Fibroblast of the aortic adventitia (primary cell): ENCODE measurements at places on chromosomes 4 and X. TPM values are rescaled to one million over a fixed set of nuclear protein-coding genes. Genes with fewer than 3 reads are reported as not detected.

DNA sequence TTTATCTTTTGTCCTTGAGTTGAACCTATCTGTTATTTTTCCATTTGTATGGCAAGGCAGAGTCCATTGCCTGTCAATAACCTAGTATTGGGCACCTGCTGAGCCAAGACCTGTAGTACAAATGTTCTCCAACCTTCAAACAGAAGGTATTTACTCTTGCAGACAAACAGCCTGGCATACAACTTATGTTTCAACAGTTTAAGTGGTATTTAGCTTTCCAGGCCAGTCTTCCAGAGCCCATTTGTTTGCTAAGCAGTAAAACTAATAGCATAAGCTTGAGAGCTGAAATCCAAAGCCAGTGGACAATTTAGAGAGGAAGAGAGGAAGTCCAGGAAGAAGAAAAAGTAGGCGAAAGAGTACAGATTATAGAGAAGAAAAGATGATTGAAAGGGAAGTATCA is 979.3 kb downstream of the GLUD2 start:
- DNase-seq, result no peak

- no peak for DNase-seq
Observed at GRCh38 chr4:1192493-1193205, 20.3 kb upstream of the SPON2 start.

GRCh38 chrX:46882266-46882665 is 30.0 kb upstream of the JADE3 start:
- no peak for DNase-seq

DNA sequence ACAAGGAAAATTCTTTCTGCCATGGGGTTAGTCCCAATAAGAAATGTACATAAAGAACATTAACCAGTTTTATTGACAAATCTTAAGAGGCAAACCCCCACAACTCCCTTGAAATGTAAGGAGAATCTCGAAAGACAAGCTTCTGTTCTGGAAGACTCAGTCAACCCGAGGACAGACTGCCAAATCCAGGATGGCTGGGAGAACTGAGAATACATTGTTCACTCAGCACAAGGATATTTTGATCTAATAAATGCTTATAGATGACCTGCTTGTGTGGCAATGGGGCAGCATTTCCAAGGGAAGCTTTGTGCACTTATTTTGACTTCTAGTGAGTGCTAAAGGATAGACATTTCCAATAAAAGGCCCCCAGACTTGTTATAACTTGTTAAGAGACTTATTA is 280.4 kb downstream of the DHX15 start:
- no peak for DNase-seq

DNA sequence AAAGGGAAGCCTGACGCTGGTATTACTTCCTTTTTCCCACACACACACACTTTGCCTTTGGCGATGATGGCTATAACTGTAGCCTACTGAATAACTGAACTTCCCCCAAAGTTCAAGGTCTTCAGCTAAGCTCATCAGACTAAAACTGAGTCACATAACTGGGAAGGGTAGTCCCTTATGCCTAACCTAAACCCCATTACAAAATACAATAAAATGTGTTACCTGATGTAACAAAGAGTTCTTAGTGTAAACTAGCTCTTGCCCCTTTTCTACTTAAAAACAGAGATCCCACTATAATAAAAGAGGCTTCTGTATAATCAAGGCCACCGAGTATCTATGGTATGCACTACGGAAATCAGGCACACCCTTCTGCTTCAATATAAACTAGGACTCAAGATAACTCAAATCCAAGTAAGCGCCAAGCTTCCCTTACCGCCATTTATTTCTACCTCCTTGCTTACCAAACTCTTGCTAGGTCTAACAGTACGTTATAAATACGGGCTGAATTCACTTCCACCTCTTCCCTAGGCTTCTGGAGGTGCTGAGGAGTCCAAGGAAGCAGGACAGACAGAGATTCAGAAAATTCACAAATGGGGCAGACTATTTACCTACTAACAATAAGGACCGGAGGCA is 2.4 kb downstream of the OTUD4 start:
- peak; percentile 53 for DNase-seq

GRCh38 chrX:136369377-136369776 is 68.6 kb downstream of the ADGRG4 start:
- no peak for DNase-seq

DNA sequence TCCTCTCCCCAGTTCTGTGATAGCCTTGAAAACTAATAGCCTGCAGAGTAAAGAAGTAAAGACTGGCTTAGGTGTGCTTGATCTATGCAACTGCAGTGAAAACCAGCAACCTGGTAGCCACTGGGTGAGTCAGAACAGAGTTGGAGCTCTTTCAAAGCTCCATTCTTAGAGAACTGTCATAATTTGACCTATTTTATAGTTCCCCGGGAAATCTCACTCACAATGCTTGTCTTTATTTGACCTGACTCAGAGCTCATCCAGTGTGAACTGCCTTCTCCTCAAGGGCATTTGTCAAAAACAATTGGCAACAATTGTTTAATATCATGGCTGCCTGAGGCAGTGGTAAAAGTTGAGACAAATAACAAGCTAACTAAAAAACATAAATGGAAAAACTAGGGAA is 213.0 kb upstream of the NHS start:
- no peak for DNase-seq

DNA sequence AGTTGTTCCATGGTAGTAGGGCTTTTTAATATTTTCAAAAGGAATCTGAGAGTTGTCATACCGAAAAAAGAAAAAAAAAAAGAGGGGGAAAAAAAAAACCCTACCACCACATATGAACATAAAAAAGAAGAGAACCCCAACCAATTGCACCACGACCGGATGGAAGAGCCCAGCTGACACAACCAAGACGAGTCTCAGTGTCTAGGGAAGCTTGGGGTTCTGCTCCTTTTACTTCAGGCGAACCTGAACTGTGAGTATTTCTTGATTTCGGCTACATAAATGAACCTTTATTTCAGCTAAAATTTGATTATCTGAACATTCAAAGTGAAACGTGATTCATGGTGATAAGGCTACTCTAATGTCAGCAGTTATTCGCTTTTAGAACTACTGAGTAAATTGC is at the start of gene GPR34:
GPR34 (plus strand) TSS at position 139 of the 400 bp plus-strand sequence. CDS start 6,661 bp downstream, outside the sequence.
- DNase-seq, result no peak

- DNase-seq, result peak; percentile 23
Observed at GRCh38 chr4:2438822-2439718, 20.3 kb downstream of the CFAP99 start.

Gene ADGRG4
- not detected in 2 replicates for total RNA-seq

DNA sequence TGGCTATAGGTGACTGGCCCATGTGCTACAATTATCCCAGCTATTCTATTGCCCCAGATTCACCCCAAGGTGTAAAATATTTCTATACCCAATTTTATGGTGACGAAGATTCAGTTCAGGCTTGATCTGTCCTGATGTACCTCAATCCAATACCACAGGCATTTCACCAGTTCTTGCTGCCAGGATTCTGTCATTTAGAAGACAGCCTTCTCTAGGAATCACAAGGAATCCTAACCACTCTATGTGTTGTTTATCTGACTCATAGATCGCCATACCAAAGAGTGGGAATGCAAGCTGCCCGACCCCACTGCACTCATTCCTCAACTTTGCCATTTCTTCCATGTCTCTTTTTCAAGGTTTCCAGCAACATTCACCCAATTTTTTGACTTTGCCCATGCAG is 355.0 kb upstream of the EMCN start:
- DNase-seq, result no peak

Gene GEMIN8
- 7.3 and 16.6 TPM in 2 replicates for total RNA-seq

GRCh38 chrX:35696760-35697234 is 101.3 kb upstream of the MAGEB16 start:
- no peak for DNase-seq

Gene AREG
- 0.54 TPM in 1 of 2 replicates, not detected in the other for total RNA-seq

Gene FGA
- not detected in 2 replicates for total RNA-seq

- DNase-seq, result no peak
Observed at GRCh38 chr4:32569861-32570260, 1849.7 kb downstream of the PCDH7 start.

DNA sequence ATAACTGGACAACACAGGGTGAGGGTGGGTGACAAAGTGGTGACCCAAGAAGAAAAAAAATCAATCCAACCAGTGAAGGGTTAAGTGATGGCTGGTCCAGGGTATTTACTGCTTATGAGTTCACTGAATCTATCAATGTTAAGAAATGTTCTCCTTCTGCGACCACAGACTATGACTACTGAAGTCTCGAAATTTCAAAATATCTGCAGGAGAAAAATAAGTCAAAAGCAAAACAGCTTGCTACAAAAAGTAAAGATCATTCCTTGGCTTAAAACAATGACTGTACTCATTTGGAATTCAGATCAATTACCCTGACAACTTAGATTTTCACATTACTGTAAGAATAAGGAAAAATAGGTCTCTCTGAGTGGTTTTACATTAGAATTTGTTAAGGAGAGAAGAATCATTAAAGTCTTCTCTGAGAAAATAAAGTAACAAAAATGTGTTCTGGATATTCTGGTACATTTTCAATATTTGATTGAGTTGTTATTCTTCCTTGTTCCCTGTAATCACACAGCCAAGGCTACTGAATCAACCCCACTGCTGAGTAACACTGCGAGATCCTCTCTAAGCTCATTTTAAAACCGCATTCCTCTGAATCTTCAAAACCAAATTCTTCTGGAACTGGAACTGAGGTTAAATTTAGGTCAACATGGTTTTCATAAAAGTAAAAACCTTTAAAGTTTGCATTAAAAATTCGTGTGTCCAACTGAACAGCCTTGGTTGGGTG is 22.7 kb downstream of the SMPX start:
- DNase-seq, result peak; percentile 54

GRCh38 chr4:67038228-67038566 is 507.1 kb downstream of the CENPC start:
- no peak for DNase-seq

Gene BTK
- total RNA-seq, result not detected in 2 replicates

DNA sequence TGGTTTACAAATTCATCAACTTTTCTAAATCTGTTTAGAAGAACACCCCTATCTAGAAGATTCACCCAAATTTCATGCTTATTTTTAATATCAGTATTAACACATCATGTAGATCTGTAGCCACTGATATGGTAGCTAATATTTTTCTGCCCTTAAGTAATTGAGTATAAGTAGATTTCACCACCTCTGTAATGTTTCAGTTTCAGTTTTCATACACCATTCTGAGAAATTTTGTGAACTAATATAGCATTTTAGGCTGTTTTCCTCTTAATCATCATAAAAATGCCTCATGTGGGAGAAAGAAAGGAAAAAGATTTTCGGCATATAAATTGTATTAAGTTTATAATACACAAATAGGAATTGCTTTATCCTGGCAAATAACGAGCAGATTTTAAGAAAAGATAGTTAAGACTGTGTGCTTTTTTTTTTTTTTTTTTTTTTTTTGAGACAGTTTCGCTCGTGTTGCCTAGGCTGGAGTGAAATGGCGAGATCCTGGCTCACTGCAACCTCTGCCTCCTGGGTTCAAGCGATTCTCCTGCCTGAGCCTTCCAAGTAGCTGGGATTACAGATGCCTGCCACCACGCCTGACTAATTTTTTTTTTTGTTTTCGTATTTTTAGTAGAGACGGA is 21.4 kb upstream of the RBPJ start:
- DNase-seq, result no peak

Gene TRPC5OS
- not detected in 2 replicates for total RNA-seq

- no peak for DNase-seq
Observed at GRCh38 chr4:1400191-1400805, 5.9 kb downstream of the NKX1-1 start.

GRCh38 chrX:37800717-37801116 is 20.9 kb downstream of the CYBB start:
- DNase-seq, result peak; percentile 44

- no peak for DNase-seq
Observed at GRCh38 chr4:40536032-40536431, 93.6 kb downstream of the RBM47 start.

Gene CUL4B
- total RNA-seq, result 59.7 and 76.1 TPM in 2 replicates

DNA sequence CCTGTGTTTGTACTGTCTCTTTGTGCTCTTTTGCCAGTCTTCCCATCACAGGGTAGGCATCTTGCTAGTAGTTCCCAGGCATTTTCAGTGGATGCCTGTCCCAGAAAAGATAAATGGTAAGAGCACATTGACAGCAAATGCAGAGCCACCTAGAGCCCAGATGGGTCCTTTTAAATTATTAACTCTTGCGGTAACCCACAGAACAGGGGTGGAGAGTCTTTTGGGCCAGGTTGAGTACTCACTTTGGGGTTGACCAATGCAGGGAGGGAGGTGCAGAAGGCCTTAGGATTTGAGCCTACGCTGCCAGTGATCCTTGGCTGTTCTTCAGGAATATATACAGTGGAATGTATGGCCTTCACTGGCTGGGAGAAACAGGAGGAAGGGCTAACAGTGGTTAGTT is 173.8 kb downstream of the MSN start:
- DNase-seq, result no peak

Gene ARMCX1
- total RNA-seq, result 52.0 and 104 TPM in 2 replicates

DNA sequence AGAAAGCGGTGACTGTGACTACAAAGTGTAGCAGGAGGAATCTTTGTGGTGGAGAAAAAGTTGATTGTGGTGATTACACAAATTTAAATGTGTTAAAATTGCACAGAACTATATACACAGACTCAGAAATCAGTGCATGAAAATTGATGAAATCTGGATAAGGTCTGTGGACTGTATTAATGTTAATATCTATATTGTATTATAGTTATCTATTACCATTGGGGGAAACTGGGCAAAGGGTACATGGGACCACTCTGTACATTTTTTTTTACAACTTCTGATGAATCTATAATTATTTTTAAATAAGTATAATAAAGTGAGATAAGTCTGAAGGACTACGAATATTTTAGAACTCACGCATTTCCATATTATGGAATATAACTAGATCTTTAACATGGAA is 1.8 kb upstream of the JADE3 start:
- no peak for DNase-seq

DNA sequence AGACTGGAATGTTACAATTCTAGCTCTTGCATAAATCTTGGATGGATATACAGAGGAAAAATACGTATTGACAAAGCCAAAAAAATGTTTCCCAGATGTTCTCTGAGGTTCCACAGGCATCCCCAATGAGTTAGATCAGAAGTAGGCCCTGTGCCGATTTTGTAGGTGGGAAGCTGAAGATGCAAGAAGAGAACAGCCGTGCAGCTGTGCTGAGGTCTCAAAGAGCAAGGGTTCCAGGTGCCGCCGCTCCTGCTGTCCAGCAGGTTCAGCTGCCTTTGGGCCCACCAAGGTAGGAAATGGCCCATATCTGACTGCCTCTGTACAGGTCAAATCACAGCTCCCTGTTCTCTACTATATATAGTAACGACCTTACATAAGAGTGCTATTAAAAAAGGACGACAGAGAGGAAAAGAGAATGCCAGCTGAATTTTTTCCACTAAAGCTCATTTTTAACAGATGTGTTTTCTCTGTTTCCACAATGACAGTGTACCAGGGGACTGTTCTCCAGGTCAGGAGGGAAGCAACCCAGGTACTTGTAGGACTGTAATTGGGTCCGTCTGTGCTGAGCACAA is 155.6 kb downstream of the CBR4 start:
- peak; percentile 73 for DNase-seq

- peak; percentile 53 for DNase-seq
Observed at GRCh38 chr4:151408630-151409469, at the start of gene FHIP1A. Gene FHIP1A (plus strand): TSS chr4:151409176. CDS start chr4:151566260, 157,084 bp downstream.

DNA sequence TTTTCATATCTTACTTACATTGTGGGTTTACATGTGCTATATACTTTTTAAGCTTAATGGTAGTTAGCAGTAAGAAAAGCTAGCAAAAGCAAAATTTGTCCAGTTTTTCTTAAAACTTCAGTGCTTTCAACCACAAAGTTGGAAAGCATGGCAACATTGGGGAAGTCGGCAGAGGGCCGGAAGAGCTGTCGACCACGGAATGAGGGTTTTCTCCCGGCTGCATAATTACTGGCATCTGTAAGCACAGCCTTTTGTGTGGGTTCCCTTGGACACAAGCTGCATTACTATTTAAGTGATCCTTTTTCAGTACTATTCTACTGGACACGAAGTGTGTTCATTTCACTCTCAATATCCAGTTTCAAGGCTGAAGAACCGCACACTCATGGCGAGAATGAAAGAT is 560.4 kb downstream of the ANKRD50 start:
- DNase-seq, result no peak
